ENCODE measurements at places on chromosomes 4 and X. TPM values are rescaled to one million over a fixed set of nuclear protein-coding genes. Genes with fewer than 3 reads are reported as not detected.

- no peak for DNase-seq
Observed at GRCh38 chr4:152735396-152735859, 44.1 kb downstream of the TIGD4 start.

GRCh38 chrX:29788991-29789699, 426.2 kb upstream of the MAGEB2 start:
- DNase-seq, result no peak

DNA sequence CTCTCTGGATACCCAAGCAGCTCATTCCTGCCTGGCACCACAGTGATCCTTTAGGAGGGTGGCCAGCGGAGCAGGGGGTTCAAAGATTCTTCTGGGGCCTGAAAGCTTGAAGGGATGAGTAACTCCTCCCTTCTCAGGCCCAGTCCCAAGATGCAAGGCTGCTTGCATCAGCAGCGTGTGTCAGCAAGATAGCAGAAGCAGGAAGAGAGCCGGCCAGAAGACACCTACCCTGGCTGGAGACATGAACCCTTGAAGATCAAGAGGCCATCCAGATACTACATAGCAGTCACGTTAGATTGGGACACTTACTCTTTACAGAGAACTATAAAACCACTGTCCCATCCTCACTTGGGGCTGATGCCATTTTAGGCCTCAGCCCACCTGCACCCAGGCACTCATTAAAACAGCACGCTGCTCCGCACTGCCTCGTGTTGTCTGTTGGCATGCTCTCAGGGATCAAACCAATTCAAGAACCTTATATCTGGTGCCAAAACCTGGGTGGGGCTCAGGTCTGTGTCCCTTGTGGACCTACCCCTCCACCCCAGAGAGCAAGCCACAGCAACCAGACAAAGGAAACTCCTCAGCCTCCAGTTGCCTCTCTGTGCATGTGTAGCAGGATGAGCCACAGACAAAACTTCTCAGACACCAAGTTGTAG, 6.5 kb downstream of the UGT2B17 start:
- no peak for DNase-seq

- DNase-seq, result no peak
Observed at GRCh38 chr4:39770005-39770404, 72.1 kb downstream of the UBE2K start.

CXCL6 gene
- not detected for total RNA-seq
